Stimulated activated CD8-positive, alpha-beta memory T cell treated with anti-CD3 and anti-CD28 coated beads, Interleukin-15, amount 100 ng/mL, for 4 hours (primary cell): ENCODE measurements at places on chromosomes 7 and 10.

DNA sequence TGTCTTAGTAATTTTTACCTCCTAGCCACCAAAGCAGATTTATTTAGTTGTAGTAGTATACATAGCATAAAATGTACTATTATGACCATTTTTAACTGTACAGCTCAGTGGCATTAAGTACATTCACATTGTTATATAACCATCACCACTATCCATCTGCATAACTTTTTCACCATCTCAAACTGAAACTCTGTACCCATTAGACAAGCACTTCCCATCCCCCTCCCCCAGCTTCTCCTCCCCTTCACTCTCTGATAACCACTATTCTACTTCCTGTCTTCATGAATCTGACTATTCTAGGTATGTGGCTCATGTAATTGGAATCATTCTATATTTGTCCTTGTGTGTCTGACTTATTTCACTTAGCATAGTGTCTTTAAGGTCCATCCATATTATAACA, 71.9 kb downstream of the MRPL32 start:
- no peak for DNase-seq

GRCh38 chr7:103025341-103025740, 49.3 kb downstream of the FBXL13 start:
- no peak for DNase-seq

- DNase-seq, result no peak
These were observed 48.8 kb downstream of the ARHGAP22 start for GRCh38 chr10:48556065-48556464.

- no peak for DNase-seq
These were observed 2.8 kb downstream of the LGI1 start for GRCh38 chr10:93760490-93760889.

GRCh38 chr7:139523199-139523941, at the start of gene CLEC2L:
CLEC2L (plus strand) TSS chr7:139523685; CDS start chr7:139523928, 243 bp downstream.
- DNase-seq, result no peak

DNA sequence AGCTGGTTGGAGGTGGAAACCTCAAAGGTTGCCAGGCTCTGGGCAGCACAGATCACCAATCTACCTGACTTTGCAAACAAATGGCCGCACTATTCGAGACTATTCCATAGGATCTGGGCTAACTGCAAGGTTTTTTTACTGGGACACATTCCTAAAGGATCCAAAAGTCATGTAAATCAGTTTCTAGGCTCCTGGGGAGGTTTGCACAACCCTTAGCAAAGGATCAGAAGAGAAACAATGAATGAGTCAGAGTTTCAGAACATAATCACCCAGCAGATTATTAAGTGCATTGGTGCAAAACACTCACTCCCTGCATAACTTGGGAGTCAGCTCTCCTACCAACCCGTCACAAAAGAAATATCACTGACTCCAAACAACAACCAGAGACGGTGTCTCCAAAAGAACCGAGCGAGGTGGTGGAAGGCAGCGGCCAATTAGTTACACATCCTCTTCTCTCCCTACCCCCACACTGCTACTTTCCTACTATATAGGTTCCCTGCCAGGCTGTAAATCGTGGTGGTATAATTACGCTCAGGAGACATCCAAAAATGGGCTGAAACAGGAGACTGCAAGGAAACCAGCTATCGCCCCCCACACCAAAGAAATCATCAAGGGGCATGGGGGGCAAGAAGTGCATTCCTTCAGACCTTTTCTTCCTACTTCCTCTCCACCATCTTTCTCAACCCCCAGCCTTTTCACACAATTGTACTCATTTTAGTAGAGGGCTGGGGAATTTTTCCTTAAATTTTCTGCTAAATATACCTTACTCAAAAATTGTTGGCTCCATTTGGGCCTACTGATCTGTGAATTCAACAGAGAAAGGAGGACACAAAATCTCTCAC, 3.2 kb downstream of the UBE2H start:
- no peak for DNase-seq

GRCh38 chr10:126111516-126111915, 215.2 kb downstream of the FANK1 start:
- DNase-seq, result no peak

GRCh38 chr10:90321132-90321816, 536.6 kb downstream of the HTR7 start:
- no peak for DNase-seq

- no peak for DNase-seq
These were observed 34.8 kb upstream of the OSBPL3 start for GRCh38 chr7:25014756-25015155.

DNA sequence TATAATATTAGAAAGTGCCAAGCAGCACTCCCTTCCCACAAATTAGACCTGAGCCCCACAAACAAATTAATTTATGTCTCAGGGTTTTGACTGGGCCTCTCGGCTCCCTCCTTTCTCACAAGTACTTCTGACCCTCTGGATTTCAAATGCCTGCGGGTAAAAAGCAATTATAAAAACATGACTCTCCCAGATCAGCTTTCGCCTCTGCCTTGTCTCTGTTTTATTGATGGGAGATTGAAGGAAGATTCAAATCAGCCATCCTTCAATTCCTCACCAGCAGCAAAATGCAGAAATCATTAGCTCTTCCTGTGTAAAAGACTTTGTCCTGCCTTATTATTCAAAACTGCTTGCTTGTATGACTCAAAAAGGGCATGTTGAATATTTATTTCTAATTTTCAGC, 453.7 kb upstream of the MKI67 start:
- no peak for DNase-seq
